ENCODE measurements at places on chromosomes 1 and 21. TPM values are rescaled to one million over a fixed set of nuclear protein-coding genes. Genes with fewer than 3 reads are reported as not detected.

REN gene
- polyA plus RNA-seq = 3.5 TPM

POU3F1 gene
- polyA plus RNA-seq = not detected

LAX1 gene
- not detected for polyA plus RNA-seq

FBXO44 gene
- polyA plus RNA-seq = 57.0 TPM

KANK4 gene
- 2.8 TPM for polyA plus RNA-seq

RNU1-3 gene
- polyA plus RNA-seq = not detected

C1orf159 gene
- polyA plus RNA-seq = 21.7 TPM

EFNA1 gene
- polyA plus RNA-seq = 83.5 TPM

SERTAD4 gene
- polyA plus RNA-seq = 1.4 TPM

RHOU gene
- polyA plus RNA-seq = 2.3 TPM

GORAB gene
- 10.1 TPM for polyA plus RNA-seq

OR6N2 gene
- not detected for polyA plus RNA-seq

GOLT1A gene
- 2.8 TPM for polyA plus RNA-seq

RNF207 gene
- 180 TPM for polyA plus RNA-seq

B3GALT5 gene
- polyA plus RNA-seq = 0.40 TPM

ZNF683 gene
- not detected for polyA plus RNA-seq

FMO1 gene
- 0.06 TPM for polyA plus RNA-seq

RHBDL2 gene
- 0.21 TPM for polyA plus RNA-seq

TCHHL1 gene
- polyA plus RNA-seq = not detected

TNFSF4 gene
- 1.4 TPM for polyA plus RNA-seq

MX1 gene
- 0.54 TPM for polyA plus RNA-seq

ZP4 gene
- not detected for polyA plus RNA-seq

LMX1A gene
- polyA plus RNA-seq = not detected
